ENCODE measurements at places on chromosomes 3 and 15.

DNA sequence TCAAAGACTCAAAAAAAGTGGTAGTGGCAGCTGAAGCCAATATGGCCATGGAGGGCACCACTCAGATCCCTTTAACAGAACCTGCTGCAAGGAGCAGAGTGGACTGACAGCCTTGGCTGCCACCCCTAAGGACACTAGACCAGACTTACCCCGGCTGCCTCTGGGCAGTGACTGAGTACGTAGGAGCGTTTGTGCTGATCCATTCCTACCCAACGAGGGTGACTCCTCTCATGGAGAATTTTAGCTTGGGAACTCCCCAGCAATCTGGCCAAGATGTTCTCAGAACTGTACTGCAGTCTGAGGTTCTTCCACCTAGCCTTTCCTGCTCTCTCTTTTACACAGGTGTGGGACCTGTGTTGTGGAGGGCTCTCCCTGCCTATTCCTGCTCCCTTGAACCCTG, 22.1 kb downstream of the CLEC3B start:
- no peak for DNase-seq

DNA sequence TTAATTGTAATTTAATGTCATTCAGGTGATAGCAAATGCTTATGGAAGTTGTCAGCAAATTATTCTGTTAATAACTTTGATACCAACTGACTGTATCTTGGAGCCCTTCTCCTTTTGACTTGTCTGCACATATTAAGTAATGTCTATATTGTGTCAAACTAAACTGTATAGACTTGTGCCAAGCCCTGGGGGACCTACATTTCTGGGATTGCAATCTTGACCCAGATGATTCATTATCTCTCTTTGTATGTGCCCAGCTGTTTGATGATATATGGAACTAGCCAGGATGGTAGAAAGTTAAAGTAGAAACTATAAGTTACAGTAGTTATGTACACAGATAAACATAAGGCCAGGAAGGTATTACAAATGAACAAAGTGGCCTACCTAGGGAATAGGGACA, 402.8 kb upstream of the RARB start:
- no peak for DNase-seq

DNA sequence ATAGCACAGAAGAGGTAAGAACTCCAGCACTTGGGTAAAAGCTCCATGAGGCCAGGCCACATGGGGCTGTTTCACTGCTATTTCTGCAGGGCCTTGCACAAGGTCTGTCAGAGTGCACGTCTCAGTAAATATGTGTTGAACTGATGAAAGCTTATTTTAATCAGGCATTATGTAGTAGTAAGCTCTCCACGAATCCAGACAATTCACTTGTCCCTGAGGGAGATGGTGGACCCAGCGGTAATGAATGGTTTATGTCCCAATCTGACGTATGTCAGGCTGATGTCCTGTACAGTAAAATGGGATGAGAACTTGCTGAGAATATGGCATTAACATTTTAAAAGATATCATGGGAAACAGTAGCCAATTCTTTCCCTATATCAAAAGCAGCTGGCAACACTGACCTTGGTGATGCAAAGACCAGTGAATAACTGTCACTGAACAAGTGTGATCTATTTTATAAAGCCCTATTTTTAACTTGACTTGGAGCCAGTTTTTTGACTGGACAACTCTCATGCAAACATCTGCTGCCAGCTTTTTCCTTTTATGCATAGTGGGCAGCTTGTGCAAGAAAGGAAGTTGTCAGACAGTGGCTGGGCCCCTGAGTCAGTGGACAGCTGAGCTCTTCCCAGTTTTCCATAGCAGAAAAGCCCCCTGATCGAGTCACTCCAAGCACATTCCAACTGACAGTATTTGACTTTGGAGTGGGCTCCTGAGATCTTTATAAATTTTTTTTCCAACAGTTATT, 519.8 kb upstream of the MDFIC2 start:
- DNase-seq, result no peak

GRCh38 chr3:32522682-32523081, 20.0 kb upstream of the CMTM6 start:
- no peak for DNase-seq

DNA sequence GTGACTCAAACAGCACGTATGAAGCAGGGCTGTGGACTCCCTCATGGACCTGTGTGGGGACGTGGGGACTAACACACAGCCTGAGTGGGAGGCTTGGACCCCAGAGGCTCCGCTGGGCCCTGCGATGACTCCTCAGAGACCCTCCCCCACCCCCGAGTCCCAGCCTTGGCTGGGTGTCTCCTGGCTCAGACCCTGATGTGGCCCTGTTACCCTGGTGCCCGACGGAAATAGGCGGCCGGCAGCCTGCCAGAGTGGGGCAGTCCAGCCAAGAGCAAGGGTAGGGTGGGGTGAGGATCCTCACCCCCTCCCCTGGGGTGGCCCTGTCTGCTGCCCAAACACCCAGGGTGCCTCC, 15.3 kb downstream of the TNK2 start:
- DNase-seq, result no peak

DNA sequence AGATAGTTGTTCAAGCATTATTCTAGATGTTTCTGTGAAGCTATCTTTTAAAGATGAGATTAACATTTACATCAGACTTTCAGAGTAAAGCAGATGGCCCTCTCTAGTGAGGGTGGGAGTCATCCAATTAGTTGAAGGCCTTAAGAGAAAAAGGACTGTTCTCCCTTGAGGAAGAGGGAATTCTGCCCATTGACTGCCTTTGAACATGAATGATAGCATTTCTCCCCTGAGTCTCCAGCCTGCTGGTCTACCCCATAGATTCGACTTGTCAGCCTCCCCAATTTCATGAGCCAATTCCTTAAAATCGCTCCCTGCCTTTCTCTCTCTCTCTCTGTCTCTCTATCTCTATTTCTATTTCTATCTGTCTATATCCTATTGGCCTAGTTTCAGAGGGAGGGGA, 115.5 kb downstream of the EBLN2 start:
- DNase-seq, result no peak

DNA sequence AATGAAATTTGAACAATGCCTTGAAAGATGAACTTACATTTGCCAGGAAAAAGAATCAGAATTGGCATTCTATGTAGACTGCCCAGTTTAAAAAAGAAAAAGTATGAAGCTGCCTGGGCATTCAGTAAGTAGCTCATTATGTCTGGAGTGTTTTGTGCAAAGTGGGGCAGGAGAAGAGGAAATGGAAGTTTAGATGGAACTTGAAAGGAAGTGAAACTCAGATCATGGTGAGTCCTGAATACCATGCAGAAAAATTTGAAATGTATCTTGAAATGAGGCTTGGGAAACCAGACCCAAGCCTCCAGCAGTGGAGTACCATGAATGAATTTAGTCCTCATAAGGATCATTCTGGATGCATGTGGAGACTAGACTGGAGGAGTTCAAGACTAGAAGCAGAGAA, 4.8 kb upstream of the MORC1 start:
- DNase-seq, result no peak

DNA sequence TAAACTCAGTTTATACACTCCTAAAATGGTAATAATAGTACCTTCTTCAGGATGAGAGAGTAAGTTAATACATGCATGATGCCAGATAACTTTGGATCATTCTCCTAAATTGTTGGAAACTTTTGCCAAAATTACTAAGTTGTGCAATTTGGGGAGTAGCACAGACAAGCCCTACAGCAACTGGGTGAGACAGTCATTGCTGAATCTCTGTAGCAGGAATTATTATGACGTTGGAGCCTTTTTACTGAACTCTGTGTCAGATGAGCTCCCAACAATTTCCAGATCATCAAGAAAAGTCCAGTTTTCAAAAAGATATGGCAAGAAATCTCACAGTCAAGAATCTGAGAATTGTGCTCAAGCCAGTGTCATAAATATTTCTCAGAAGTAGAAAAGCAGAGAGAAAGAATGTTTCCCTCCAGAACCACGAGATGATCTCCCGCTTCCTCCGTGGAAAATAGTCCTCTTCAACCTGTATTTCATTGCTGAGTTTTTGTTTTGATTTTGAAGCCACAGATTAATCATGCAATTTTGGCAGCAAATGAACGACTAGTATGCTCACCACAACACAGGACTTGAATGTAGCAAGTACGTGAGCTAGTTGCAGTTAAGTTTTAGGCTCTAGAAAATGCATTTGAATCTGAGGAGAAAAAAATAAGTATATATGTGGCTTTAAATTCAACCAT, 485.4 kb downstream of the CNTN6 start:
- DNase-seq, result no peak

DNA sequence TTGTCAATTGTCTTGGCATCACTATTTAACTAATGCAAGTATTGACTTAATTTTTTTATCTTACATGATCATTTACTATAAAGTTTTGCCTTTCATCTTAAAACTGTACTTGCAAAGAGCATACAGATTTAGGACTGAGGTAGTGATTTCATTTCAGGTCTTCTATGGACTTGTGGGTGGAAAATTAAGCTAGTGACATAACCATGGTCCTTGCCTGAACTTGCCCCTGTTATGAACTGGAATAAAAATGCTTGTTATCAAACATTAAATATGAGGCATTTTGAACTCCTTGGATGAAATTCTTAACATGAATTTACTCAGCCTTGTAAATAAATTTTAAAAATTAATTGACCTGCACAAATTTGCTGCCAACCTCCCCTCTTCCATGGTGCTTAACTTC, 712.0 kb downstream of the NAALADL2 start:
- DNase-seq, result no peak

DNA sequence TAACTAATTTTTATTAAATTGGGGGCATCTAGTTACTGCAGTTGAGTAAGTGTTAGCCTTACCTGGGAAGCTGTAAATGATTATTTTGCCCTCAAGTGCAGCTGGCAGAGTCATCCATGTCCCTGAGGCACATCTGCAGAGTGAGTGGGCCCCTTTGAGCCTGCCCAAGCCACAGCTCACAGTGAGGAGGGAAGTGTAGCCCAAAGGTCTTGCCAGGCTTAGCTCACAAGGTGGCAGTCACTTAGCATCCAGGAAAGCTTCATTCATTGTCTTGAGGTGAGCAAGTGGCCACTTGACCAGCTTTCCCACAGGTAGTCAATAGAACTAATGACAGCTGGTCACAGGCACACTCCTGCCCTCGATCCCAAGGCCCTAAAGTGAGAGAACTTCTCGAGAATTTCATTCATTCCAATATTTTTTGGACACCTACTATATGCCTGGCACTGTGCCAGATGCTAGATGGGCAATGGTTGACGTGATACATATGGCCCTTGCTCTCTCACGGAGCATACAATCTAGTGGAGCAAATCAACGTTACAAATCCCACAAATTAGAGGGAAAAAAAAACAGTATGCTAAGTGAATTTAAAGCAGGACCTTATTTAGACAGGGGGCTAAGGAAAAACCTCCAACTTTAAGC, 163.3 kb upstream of the IL12A start:
- DNase-seq, result no peak

GRCh38 chr15:58546635-58547627, 115.1 kb downstream of the LIPC start:
- peak; percentile 95 for DNase-seq

DNA sequence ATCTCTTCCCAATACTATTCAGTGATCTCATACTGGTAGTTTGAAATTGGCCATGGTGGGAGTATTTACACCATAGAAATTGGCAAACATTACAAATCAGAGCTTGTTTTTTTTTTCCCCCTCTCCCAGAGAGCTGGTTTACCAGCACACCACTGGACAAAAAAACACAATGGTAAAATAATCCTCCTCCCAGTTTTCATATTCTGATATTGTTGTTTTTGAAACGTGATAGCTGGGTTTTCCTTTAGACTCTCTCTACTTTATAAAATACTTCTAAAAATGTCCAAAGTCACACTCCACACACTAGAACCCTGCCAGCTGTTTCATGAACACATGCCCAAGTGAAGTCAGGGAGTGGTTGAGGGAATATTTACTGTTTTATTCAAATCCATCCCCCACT, 187.5 kb downstream of the DTWD1 start:
- DNase-seq, result no peak

DNA sequence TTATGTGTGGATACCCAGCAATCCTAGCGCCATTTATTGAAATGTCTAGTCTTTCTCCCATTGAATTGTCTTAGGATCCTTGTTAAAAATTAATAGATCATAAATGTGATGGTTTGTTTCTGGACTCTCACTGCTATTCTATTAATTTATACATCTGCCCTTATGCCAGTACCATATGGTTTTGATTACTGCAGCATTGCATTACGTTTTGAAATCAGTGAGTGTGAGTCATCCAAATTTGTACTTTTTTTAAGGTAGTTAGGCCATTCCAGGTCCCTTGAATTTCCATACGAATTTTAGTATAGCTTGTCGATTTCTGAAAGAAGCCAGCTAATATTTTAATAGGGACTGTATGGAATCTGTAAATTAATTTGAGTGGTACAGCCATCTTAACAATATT, 648.6 kb upstream of the ZNF385D start:
- DNase-seq, result no peak

GRCh38 chr3:187594272-187594671, 75.9 kb downstream of the SST start:
- no peak for DNase-seq

GRCh38 chr3:52406791-52407510, 38.0 kb downstream of the SEMA3G start:
- DNase-seq, result no peak

- DNase-seq, result no peak
Measured at GRCh38 chr15:65344214-65344913, 33.4 kb downstream of the IGDCC3 start.

GRCh38 chr3:152270937-152271336, 2.2 kb downstream of the MBNL1 start:
- no peak for DNase-seq

GRCh38 chr3:176147251-176147650, 1050.0 kb downstream of the TBL1XR1 start:
- no peak for DNase-seq

- peak; percentile 41 for DNase-seq
Measured at GRCh38 chr3:127097481-127097880, 95.5 kb upstream of the PRR23E start.

DNA sequence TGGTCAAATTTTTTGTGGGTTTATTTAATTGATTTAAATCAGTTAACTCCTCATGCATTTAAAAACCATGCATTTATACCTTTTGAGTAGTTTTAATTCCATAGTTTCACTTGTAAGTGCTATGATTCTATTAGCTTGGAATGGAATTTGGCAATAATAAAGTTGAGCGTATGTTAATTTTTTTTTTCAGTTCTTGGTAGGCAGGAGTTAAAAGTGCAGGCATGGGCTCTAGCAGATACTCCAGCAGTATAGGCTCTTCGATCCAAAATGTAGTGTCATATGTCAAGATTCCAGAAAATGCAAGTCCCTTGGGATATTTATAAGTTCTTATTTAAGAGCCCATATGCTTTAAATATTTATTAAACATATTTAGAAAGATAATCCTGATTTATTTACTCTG, 70.3 kb downstream of the LYSMD4 start:
- DNase-seq, result no peak

DNA sequence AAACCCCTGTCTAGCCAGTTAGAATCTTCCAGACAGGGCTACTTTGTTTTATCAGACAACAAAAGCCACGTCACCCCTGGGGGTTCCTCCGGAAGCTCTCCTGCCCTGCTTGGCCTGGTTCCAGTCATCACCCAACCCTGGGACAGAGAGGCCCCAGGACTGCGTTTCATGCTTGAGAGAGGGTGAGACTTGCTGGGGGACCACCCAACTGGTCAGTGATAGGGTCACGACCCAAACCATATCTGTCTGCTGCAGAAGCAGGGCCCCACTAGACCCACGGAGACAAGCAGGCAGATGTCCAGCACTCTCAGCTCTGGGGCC, 1.2 kb downstream of the NT5DC2 start:
- DNase-seq, result peak; percentile 51

Measured in islet precursor cell (in vitro differentiated cells).